ENCODE measurements at places on chromosomes 7 and 10. TPM values are rescaled to one million over a fixed set of nuclear protein-coding genes. Genes with fewer than 3 reads are reported as not detected.

DNA sequence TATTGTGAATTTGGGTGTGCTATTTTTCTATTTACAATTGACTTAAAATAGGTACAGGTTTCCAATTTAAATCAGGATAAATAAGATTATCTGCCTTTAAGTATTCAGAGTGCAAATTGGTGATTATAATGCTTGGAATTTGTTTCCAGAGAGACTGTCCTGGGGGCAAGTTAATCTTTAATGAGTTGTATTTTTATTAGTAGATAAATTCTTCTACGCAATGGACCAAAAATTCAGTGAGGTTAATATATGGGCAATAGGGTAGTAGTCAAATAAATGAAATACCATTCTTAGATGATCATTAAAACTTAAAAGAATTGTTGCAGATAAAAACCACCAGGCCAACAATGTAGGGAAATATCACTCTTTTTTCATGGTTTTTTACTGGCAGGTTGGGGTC, 3.4 kb downstream of the BICC1 start:
- DNase-seq: no peak

- DNase-seq: no peak
These were observed 266.2 kb downstream of the HTR7 start for GRCh38 chr10:90591629-90592028.

TFAM gene
- total RNA-seq: 42.5 TPM

DNA sequence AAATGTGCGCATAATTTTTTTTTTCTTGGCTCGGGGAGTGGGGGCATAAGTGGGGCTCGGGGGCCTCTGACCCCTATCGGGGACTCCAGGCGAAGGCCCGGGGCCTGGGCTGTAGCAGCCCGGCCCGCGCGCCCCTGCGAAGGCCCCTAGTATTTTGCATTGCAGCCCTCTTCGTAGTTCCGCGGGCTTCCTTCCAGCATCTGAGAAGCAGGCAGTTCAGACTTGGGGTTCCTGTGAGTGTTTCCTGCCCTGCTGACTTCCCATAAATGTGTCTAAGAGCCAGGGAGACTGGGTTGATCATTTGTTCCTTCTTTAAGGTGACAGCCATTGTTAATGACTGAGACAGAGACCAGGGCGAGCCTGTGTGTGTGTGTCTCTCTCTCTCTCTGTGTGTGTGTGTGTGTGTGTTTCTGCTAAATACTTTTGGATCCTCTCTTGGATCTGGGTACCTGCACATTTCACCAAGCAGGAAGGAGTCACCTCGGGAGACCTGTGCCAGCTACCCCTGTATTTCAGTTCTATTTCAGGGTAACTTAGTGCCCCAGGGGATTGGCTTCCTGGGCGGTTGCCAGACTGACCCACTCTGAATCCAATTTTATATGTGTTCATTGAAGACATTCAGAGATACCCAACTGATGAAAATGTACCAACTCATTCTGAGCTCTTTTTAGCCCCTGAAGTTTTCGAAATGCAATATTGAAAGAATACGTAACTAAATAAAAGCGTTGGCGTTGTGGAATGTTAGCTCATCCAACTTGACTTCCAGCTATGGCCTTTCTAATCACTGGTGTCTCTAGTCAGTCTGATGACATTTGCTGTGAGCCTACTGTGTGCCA, 805 bp downstream of the MSRB2 start:
- no peak for DNase-seq

CLDN12 gene
- total RNA-seq: 31.2 TPM

- peak; percentile 88 for DNase-seq
These were observed 89.6 kb downstream of the CABCOCO1 start for GRCh38 chr10:61752111-61753011.

DNA sequence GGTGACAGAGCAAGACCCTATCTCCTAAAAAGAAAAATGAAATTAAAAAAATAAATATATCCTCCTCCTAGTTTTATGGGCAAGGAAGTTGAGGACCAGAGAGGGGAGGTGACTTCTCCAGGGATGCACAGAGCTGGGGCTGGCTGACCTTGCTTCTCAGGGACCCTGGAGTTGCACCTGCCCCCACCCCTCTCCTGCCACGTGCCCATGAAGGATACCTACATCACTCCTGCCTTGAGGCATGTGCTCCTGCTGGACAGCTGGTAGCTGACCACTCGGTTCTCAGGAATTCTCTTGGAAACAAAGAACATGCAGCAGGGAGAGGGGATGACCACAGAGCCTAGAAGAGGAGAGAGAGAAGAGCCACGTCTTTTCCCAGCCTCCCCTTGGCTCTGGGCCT, 522 bp downstream of the CCL24 start:
- DNase-seq: no peak

DNA sequence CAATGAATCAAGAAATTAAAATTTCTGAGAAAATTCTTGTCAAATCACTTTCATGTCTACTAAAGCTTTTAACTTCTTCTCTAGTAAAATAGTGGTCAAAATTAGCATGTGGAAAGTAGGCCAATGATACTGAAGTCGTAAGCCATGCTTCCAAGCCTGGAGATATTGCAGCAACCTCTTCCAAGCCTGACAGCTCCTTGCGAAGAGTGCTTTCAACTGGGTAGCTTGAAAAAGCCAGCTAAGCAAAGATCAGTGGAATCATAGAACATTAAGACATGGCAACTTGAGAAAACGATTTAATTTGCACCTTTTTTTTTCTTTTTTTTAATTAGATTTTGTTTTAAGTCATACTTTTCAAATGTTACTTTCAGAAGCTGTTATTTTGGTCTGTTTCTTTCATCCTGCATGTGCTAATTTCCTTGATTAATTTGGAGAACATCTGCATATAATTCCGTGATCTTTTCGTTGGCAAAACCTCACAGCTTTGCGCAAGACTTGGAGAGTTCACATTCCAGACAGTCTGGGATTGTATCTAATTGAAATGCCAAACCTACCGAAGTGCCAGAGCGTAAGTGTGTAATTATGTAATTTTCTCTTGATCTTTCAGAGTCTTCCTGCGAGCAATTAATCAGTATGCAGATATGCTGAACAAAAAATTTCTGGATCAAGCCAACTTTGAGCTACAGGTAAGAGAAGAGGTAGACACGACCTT, 142.2 kb upstream of the INSYN2A start:
- no peak for DNase-seq

GRCh38 chr10:124589491-124590041, 127.9 kb downstream of the LHPP start:
- no peak for DNase-seq

DNA sequence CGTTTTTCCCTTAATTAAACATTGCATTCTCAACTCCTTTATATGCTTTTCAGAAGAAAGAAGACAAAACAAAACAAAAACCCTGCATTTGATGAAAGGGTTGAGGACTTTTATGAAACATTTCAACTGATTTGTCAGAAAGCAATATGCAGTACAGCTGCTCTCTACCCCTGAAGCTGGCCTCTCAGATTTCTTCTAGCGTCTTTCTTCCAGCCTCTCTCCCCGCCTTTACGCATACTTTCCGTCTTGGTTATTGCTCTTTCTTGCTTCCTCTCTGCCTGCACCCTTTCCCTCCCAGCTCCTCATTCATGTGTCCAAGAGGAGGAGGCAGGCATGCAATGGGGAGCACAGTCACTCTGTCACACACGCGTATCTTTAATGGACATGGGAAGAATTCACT, 91.0 kb upstream of the COL1A2 start:
- DNase-seq: peak; percentile 38

DNA sequence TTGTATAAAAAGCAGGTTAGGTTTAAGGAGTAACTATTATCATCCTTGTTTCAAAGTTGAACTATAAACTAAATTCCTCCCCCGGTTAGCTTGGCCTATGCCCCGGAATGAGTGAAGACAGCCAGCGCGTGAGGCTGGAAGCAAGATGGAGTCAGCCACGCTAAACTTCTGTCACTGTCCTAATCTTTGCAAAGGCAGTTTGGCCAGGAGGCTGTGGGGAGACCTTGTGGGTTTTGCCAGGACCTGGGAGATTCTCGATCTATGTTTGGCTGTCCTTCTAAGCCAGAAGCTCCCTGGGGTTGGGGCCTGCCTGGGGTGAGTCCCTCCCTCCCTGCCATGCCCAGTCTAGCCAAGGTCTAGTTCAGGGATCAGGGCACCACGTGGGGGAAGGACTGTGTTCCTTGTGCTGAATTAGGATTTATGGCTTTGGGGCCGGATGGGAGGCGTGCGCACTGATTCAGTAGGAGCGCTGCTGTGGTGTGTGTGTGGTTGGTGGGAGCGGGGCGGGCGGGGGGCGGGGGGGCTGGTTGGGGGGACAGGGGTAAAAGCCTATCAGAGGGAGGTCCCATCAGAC, 871 bp upstream of the GTF2IRD1 start:
- DNase-seq: no peak

POM121C gene
- total RNA-seq: 4.9 TPM

DNA sequence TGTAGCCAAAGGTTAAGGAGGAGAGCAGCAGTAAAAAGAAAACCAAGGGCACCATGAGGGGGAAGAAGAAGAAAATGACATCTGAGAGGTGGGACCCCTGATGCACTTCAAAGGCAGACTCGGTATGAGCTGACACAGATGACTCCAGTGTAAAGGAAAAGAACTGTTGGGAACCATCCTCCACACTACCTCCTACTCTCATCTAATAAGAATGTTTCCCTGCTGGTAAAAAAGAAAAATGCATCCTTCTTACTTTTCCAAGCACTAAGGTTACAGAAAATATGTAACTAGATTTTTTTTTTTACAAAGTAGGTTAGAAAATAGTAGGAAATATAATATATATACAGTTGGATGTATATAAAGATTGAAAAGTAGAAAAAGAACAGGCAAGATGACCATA, 16.9 kb downstream of the TAS2R41 start:
- DNase-seq: no peak

ABCA13 gene
- total RNA-seq: 0.29 TPM

NIPSNAP2 gene
- total RNA-seq: 127 TPM

GRCh38 chr7:34875481-34875880, 161.8 kb downstream of the DPY19L1 start:
- no peak for DNase-seq

AKR1C4 gene
- total RNA-seq: not detected

DNA sequence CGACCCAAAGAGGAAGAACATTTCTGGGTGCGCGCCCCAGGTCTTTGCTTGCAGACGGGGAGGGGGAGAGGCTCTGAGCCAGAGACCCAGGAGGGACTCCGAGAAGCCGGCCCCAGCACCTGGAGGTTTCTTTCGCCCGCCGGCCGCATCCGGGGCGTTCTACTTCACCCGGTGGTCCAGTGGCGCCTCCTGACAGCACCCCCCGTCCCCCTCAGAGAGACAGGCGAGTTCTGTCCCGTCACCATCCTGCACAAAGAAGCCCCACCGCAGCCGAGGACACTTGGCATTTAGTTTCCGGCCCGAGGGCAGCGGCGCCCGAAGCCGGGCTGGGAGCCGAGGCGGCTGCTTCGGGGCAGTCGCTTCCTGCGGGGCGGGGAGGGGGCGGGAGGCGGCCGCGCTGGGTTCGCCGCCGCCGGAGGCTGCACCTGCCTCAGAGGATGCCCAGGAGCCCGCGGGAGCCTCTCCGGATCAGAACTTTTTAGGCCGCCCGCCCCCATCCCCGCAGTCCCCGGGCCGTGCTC, at the start of gene TMEM178B:
TSS of gene TMEM178B (plus strand) at position 424 of the 521 bp plus-strand sequence.
- no peak for DNase-seq

ELFN1 gene
- total RNA-seq: 0.37 TPM

DNA sequence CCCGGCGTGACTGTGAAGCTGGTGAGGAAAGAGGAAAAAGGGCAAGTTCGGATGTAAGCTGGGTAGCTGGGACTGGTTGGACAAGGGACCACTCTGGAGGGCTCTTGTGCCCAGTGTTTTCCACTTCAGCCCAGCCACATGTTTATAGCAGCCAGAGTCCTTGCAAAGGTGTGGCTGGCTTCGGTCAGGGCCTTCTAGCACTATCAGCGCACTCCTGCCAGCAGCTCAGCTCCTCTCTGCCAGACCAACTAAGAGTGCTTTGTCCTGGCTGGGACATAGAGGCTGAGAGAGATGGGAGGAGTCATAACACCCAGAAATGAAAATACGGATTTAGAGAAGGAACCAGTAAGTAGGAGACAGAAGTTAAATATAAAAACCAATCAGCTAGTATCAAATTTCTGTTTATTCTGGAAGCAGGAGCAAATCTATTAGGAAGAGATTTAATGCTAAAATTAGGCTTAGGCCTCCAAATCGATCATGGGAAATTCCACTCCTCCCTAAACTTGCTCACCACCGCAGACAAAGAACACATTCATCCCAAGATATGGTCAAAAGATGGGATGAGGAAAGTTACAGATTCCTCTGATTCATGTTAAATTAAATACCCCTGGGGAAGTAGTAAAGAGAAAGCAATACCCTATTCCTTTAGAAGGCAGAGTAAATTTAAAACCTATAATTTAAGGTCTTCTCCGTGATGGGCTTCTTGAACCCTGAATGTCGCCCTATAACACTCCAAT, 135.0 kb downstream of the RALA start:
- no peak for DNase-seq

GRCh38 chr10:60139798-60140566, 233.6 kb upstream of the CCDC6 start:
- DNase-seq: peak; percentile 83

DNA sequence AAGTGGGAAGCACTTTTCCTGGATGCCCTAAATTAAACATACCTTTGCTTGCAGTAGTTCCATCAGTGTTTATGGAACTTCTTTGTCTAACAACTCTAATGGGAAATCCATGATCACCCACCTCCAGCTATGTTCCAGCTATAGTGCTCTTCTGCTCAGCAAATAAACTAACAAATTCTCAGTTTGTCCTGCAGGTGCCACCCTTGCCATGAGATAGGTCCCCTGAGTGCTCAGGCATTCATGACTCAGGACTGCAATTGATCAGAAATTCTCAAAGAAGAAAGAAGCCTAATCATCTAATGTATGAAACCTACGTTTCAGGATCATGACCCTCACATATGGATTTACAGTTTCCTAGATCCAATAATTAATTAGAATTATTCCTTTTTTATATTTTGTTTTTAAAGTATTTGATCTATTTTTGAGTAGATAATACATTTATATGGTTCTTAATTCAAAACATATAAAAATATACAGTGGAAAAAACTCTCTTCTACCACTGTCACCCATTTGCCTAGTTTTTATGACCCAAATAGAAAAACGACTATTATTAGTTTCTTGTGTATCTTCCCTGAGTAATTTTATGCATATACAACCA, 48.7 kb upstream of the DYNC1I1 start:
- DNase-seq: peak; percentile 73

GRCh38 chr7:153902862-153903261, 149.3 kb upstream of the DPP6 start:
- no peak for DNase-seq

DRGX gene
- not detected for total RNA-seq

DNA sequence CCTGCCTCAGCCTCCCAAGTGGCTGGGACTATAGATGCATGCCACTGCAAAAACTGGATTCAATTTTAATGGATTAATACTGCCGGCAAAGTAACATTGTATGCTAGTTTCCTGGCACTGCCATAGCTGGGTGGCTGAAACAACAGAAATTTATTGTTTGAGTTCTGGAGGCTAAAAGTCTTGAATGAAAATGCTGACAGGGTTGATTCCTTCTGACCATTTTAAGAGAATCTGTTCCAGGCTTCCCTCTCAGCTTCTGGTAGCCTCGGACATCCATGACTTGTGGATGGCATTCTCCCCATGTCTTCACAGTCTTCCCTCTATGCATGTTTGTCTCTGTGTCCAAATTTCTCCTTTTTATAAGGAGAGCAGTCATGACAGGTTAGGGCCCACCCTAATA, 87.3 kb upstream of the ARID5B start:
- no peak for DNase-seq

All from H4 (cell line).